ENCODE measurements at places on chromosomes 6 and 20. TPM values are rescaled to one million over a fixed set of nuclear protein-coding genes. Genes with fewer than 3 reads are reported as not detected.

The ZNF335 gene
- 11.5 TPM for total RNA-seq

The PDYN gene
- not detected for total RNA-seq

The CRYBG1 gene
- total RNA-seq = 3.7 TPM

The EMILIN3 gene
- not detected for total RNA-seq

The ERMARD gene
- 38.6 TPM for total RNA-seq

The ZNF311 gene
- 0.94 TPM for total RNA-seq

The BMP2 gene
- 3.8 TPM for total RNA-seq

The TMEM244 gene
- total RNA-seq = not detected

The FAM83C gene
- total RNA-seq = not detected

The GSTA2 gene
- not detected for total RNA-seq

The REM1 gene
- total RNA-seq = not detected

The GMEB2 gene
- total RNA-seq = 6.8 TPM

The CCDC170 gene
- 0.23 TPM for total RNA-seq

The C2 gene
- total RNA-seq = 0.90 TPM

The NXT1 gene
- total RNA-seq = 26.9 TPM

The COL10A1 gene
- total RNA-seq = under 0.01 TPM

The PHACTR3 gene
- not detected for total RNA-seq

The PTCRA gene
- total RNA-seq = not detected

The UST gene
- 16.6 TPM for total RNA-seq

The GABRR1 gene
- not detected for total RNA-seq

The ACSS1 gene
- total RNA-seq = 14.0 TPM

The CLDN20 gene
- not detected for total RNA-seq

The F13A1 gene
- not detected for total RNA-seq

The TCFL5 gene
- 12.5 TPM for total RNA-seq

The ZNF318 gene
- 3.8 TPM for total RNA-seq

The POM121L2 gene
- not detected for total RNA-seq

The PPP1R16B gene
- total RNA-seq = 0.12 TPM

The IL17A gene
- total RNA-seq = not detected

The KIF25 gene
- total RNA-seq = not detected

The OPN5 gene
- total RNA-seq = not detected

The OR2H1 gene
- not detected for total RNA-seq

The DSP gene
- 1.8 TPM for total RNA-seq

The THEMIS gene
- not detected for total RNA-seq

The SYCP2L gene
- 0.08 TPM for total RNA-seq

The ZSCAN26 gene
- 11.5 TPM for total RNA-seq

The ULBP3 gene
- 5.0 TPM for total RNA-seq

The KIAA0408 gene
- total RNA-seq = 0.23 TPM

The RBL1 gene
- 2.8 TPM for total RNA-seq

The FAM217A gene
- total RNA-seq = not detected

The COL21A1 gene
- 0.53 TPM for total RNA-seq

The EPPIN gene
- not detected for total RNA-seq

The PTK7 gene
- total RNA-seq = 78.5 TPM
